ENCODE measurements at places on chromosomes 5 and 9.

DNA sequence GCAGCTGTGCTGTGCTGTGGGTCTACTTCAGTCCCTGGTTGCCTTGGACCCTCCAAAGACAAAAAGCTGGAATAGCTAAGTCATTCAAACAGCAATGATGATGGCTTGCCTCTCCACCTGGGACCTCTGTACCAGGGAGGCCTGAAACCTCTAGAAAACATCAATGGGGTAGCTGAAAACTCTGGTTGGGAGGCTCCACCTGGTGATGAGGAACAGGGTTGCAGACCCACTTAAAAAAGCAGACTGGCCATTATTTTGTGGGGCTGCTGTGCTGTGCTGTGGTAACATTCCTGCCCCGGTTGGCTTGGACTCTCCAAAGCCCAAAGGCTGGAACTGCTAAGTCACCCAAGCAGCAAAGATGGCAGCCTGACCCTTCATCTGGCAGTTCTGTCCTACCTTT is 839.3 kb upstream of the ARRDC3 start:
- DNase-seq: no peak

DNA sequence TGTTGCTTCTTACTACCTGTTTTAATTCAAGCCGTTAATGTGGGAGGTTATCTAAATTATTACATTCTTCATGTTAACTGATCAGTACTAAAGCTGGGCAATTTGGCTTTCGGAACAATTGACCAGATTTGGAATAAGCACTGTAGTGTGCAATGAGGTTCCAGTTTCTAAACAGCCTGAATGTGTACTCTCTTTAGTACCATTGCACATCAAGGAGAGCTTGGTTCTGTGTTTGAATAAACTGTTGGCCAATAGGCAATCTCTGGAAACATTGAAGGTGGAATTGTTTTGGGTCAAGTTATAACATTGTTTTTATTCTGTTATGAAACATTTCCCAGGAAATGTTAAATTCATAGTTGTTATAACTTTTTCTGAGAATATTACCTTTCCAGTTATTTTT is 105.2 kb downstream of the PBX3 start:
- DNase-seq: no peak

GRCh38 chr5:64273276-64273675 is 107.6 kb downstream of the RNF180 start:
- DNase-seq: no peak

DNA sequence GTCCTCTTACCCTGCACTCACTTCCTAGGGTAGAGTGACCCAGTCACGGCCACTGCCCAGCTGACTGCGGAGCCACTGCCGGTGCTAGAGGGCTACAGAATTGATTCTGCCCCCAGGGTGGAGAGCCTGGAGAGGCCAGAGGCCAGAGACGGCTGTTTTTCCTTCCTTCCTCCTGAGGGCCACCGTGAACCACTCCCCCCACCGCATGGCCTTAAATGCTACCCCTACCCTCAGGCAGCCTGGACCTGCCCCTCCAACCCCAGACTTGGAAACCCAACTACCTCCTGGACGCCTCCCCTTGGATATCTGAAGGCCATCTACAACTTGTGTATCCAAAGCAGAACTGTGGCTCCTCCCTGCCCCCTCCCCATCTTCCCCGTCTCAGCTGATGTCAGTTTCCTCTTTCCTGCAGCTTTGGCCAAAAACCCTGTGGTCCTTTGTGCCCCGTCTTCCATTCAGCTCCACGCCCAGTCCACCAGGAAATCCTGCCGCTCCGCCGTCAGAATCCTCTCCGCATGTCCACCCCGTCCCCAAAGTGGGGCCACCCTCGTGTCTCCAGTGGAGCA is 16.3 kb downstream of the SH2D3C start:
- no peak for DNase-seq

DNA sequence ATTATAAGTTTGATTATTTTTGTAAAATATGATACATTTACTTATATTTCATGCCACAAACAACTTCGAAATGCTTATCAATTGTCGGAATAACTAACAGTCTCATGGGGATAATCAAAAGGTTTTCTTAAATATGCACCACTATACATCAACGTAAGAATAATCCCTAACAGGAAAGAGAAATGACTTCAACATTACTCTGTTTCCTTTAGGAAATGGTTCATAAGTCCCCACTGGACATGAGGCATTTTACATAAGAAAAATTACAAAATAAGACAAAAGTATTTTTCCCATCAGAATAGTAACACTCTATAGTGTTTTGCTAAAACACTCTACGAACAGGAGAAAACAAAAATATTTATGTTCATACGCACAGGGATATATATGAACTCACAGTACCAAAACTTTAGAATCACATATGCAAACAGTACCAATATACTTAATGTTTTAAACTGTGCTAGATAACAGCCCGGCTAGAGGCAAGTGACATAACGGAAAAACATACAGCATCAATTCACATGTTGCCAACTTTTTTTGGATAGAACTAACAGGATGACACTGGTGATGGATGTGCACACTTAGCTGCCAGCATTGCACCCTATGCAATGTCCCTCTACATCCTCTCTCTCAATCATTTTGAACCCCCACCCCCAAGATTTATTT is 120.5 kb downstream of the NFIB start:
- no peak for DNase-seq

- DNase-seq: no peak
Observed at GRCh38 chr9:128340691-128341434, 536 bp downstream of the SLC27A4 start.

DNA sequence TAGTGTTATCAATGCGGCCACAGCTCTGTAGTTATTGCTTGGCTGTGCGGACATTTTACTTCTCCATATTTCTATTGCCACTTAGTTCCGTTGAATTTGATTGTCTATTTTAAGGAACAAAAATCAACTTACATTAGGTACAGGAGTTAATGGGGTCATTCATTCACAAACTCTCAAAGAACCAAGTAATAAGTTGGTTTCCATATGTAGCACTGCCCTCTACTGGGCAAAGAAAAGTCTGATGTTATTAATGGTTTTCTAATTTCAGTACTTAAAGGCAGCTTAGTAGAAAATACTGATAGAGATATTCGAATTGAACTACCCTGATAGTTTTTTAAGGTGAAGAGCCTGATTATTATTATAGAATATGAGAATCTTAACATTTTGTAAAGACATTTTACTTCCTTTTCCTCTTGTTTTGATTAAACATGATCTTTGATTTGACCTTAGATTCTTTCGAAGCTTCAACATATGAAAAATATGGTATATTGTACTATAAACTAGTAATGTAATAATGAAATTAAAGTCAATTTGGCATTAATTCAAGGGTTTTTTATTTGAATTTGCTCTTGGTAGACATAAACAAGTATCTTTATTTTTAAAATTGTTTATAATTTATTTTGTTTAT is 119.5 kb upstream of the CTNND2 start:
- DNase-seq: no peak

- no peak for DNase-seq
Observed at GRCh38 chr9:103296189-103296588, 301.1 kb downstream of the CYLC2 start.

GRCh38 chr9:77978086-77978781 is 53.4 kb downstream of the GNAQ start:
- DNase-seq: no peak

- DNase-seq: no peak
Observed at GRCh38 chr5:177041936-177042335, 19.4 kb downstream of the ZNF346 start.

- no peak for DNase-seq
Observed at GRCh38 chr5:151694035-151694485, 7.3 kb upstream of the SPARC start.

- no peak for DNase-seq
Observed at GRCh38 chr5:164188733-164189148, 683.3 kb downstream of the MAT2B start.

- no peak for DNase-seq
Observed at GRCh38 chr5:88673253-88674105, 209.5 kb downstream of the MEF2C start.

- DNase-seq: no peak
Observed at GRCh38 chr5:116402235-116402634, 172.4 kb downstream of the SEMA6A start.

DNA sequence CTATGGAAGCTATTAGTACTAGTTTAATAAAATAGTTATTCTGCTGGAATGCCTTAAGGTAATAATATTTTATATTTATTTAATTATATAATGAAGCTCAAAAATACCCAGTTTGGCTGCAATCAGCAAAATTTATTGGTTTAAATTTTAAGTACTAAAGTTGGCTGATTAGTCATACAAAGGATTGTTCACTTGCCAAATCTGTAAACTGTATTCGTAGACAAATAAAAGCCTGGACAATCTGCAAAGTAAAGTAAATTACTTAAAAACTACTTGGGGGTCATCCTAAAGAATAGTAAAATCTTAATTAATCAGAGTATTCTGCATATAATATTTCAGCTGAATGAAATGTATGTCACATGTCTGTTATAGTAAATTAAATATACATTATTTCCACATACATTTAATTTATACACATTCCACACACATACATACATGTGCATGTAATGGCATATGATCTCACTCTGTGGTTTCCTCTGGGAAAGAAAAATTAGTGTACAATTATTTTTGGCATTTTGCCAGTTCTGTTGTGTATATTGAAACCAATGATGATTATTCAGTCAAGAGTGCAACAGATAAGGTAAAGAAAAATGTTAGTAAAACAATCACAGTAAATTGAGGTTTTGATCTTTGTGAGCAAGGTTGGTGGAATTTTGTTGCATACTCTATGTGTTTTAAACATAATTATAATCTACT is 455.9 kb downstream of the CDH9 start:
- no peak for DNase-seq

DNA sequence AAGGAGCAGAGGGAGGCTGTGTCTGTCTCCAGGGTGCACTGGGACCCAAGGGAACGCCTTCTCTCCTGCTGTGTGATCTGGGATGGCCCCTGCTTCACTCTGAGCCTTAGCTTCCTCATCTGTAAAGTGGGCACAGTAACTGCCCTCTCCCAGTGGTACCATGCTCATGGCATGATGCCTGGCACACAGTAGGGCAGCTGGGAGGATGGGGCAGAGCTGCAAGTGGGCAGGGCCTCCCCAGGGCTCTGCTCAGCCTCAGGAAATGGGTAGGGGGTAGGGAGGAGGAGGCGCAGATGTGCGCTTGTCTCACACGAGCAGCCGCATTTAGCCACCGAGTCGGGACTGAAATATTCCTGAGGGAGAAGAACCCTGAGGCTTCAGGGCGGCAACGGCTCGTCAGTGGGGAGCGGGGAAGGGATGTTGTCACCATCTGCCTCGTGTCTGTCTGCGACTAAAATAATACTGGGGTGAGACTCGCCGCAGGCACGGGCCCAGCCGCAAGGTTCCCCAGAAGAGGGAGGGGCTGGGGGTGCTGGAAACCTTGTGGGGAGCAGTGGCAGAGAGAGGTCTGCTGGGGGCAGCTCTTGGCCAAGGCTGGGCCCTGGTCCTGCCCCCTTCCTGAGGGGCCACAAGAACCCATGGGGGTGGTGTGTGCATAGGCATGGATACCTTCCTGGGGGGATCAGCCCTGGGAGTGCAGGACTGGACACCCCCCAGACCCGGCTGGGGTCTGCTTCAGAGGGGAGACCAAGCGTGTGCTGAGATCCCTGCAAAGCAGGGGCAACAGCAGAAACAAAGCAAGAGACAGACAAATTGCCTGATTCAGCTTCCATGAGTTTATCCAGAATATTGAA is 55.2 kb upstream of the PSD2 start:
- no peak for DNase-seq

DNA sequence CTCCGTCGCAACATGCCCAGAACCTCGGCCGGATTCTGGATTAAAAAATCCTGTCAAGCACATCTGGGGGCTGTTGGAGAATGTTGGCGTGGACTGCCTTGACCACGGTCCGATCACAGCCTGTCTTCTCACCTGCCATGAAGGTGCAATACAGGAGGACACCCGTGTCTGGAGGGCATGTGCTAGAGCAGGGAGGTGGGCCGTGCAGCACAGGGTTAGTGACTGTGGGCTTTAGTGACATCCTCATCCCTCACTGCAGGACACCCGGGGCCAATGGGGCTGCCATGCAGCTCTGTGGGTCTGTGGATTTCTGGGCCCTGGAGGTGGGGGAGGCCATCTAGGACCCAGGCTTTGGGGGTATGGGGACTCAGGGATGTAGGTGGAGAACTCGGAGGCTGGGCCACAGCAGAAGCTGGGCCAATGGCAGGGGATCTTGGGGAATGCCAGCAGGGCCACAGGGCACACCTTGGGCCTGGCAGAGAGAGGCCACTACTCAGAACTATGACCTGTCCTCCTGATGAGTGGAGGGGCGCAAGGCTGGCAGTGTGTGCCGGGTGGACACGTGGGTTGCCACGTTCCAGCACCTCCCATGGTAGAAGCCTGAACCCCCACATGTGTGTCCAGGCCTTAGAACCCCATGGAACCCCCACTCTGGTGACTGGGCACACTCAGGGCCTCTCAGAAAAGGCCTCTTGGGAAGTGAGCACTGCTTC is 23.3 kb downstream of the ZDHHC11B start:
- no peak for DNase-seq

DNA sequence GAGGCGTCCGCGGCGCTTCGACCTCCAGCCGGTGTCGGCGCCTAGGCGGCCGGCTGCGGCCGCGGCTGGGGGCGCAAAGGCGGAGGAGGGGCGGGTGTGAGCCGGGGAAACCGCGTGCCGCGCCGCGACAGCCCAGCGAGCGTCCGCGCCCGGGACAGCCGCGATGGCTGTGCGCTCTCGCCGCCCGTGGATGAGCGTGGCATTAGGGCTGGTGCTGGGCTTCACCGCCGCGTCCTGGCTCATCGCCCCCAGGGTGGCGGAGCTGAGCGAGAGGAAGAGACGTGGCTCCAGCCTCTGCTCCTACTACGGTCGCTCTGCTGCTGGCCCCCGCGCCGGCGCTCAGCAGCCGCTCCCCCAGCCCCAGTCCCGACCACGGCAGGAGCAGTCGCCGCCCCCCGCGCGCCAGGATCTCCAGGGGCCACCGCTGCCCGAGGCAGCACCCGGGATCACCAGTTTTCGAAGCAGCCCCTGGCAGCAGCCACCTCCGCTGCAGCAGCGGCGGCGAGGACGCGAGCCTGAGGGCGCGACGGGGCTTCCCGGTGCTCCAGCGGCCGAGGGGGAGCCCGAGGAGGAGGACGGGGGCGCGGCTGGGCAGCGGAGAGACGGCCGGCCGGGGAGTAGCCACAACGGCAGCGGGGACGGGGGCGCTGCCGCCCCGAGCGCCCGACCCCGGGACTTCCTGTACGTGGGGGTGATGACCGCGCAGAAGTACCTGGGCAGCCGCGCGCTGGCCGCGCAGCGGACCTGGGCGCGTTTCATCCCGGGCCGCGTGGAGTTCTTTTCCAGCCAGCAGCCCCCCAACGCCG is 605 bp downstream of the CHSY3 start:
- DNase-seq: no peak

DNA sequence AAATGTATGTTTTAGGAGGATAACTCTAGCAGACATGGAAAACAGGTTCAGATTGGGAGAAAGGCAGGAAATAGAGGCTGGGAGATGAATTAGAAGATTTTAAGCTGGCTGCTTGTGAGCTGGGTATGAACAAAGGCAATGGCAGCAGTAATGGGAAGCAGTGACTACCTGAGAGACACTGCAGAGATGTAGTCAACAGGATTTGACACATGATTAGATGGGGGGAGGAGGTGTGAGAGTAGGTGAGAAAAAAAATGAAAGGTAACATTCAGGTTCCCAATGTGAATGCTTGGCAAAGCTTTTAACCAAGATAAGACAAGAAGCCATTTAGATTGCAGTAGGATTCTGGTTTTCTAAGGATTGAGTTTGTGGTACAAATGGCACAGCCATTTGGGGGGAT is 22.8 kb upstream of the IFNE start:
- no peak for DNase-seq

- DNase-seq: no peak
Observed at GRCh38 chr5:78804995-78805394, 156.4 kb upstream of the LHFPL2 start.

- no peak for DNase-seq
Observed at GRCh38 chr5:29277642-29278041, 1915.8 kb upstream of the CDH6 start.
